Sigmoid colon (tissue), 7 donors: ENCODE measurements at places on chromosomes 1 and 21.

DNA sequence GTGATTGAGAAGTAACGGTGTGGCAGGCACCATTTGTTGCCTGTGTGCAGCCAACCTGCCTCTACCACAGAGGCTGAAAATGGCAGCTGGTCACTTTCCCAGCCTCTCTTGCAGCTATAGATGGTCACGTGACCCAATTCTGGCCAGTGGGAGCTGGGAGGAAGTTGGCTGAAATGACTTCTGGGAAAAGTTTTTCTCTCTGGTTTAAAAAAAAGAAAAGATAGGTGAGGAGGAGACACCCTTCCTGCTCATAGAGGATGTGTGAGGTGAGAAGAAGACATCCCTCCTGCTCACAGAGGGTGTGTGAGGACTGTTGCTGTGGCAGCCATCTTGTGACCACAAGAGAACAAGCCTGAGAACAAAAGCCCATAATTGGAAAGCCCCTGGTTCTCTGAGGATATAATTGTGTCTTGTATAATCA lies 122.8 kb downstream of the SYF2 start:
- DNase-seq = no peak
- H3K27me3 ChIP-seq = peaks cover 5% of the 10 kb centered on the region
- H3K4me3 ChIP-seq = no peak overlapping the region
- H3K27ac ChIP-seq = no peak overlapping the region
- H3K36me3 ChIP-seq = no peaks in the 10 kb centered on the region

DNA sequence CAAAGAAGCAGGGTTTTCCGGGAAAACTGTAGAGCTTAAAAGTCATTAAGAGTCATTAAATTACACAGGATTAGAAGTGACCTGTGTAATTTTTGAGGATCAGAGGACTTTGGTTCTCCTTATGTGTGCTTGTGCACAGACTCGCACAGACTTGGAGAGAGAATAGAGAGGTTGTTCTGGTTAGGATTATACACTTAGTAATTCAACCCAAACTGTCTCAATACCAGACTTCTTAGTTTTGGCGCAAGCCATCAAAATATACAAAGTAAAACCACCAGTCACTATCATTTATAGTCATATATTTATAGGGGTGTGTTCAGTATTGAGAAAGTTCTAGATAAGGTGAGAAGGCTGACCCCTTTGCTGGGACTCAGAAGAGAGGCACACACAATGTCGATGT lies 112.3 kb downstream of the HLX start:
- H3K27me3 ChIP-seq = no peaks in the 10 kb centered on the region
- H3K4me1 ChIP-seq = peaks cover 31% of the 10 kb centered on the region
- H3K4me3 ChIP-seq = no peak overlapping the region
- H3K36me3 ChIP-seq = no peaks in the 10 kb centered on the region

DNA sequence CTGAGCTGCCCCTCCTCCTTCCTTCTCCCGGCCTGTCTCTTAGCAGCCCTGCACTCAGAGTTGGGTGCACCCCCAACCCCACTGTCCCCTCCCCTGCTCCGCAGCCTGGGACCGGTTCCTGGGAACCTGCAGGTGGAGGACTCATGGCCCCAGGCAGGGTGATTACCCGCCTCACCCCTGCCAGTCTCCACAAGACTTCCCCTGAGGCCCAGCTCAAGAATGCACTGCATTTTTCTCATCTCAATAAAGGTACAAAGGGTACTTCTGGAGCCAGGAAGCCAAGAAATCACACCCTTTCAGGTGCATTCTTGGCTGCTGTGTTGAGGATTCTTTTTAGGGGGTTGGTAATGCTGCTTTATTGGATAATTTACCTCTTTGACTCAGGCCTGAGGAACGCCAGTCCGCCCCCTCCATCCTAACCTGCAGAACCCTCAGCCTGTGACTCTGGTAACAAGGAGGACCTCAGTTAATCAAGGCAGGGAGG lies 126.3 kb upstream of the TMPRSS2 start:
- H3K36me3 ChIP-seq = no peaks in the 10 kb centered on the region
- DNase-seq = no peak
- no peaks in the 10 kb centered on the region for H3K27me3 ChIP-seq
- H3K27ac ChIP-seq = no peak overlapping the region
- H3K4me3 ChIP-seq = no peak overlapping the region

DNA sequence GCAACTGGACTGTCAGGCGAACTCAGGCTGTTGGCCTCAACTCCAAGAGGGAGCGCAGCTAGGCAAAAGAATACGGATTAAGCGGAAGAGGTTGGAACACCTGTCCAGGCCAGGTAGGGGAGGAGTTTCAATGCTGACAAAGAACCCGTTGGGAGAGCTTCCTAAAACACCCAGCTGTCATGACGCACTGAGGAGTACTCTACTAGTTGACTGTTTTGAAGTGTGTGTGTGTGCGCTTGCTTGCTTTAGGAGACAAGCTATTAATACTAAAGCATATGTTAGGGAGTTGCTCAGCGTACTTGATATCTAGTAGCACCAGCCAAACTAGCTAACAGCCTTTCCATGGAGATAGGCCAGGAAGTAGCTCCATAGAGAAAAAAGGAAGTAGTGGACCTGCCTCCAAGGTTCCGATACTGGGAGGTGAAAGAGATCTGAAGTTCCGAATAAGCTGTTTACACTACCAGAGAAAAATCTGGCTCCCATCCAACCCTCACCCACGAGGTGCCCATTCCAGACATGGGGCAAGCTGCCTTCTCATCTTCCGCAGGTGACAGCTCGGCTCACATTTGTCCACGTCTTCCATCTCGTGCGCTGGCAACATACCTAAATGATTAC lies 974 bp upstream of the FNBP1L start:
- H3K36me3 ChIP-seq = no peaks in the 10 kb centered on the region
- peak; percentile 71 for DNase-seq
- peaks cover 15% of the 10 kb centered on the region for H3K4me1 ChIP-seq
- H3K4me3 ChIP-seq = peak overlapping the region; percentile 90
- no peak overlapping the region for H3K27ac ChIP-seq
- H3K27me3 ChIP-seq = no peaks in the 10 kb centered on the region

DNA sequence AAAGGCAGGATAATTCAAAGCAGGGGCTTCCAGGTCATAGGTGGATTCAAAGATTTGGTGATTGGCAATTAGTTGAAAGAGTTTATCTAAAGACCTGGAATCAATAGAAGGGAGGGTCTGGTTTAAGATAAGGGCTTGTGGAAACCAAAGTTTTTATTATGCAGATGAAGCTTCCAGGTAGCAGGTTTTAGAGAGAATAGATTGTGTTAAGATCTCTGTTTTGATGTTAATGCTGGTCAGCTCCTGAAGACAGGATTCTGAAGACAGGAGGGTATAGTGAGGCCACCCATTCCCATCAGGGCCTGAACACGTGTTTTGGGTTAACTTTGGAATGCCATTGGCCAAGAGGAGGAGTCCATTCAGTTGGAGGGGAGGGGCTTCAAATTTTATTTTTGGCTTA lies 6.1 kb upstream of the PTBP2 start:
- peaks cover 7% of the 10 kb centered on the region for H3K4me1 ChIP-seq
- H3K27me3 ChIP-seq = no peaks in the 10 kb centered on the region
- no peak overlapping the region for H3K4me3 ChIP-seq
- no peak overlapping the region for H3K27ac ChIP-seq
- no peaks in the 10 kb centered on the region for H3K36me3 ChIP-seq

GRCh38 chr1:214086945-214087344 lies 99.2 kb downstream of the PROX1 start:
- no peaks in the 10 kb centered on the region for H3K36me3 ChIP-seq
- H3K4me1 ChIP-seq = no peaks in the 10 kb centered on the region
- H3K4me3 ChIP-seq = no peak overlapping the region
- no peaks in the 10 kb centered on the region for H3K27me3 ChIP-seq
- H3K27ac ChIP-seq = no peak overlapping the region

DNA sequence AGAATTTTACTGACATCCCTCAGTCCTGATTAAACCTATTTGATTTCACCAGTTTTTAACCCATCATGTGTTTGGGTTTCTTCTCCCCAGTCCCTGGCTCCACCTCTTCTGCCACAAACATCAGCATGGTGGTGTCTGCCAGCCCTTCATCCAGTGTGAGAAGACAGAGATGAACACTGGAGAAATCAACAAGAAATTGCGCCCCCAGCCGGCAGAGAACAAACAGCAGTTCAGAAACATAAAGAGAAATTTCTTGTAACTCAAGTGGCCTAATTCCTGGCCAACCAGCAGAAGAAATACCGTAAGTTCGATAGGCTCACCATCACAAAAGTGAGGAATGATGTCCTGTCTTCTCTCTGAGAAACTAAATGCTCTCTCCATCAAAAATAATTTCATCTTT lies 18.3 kb downstream of the S100A11 start:
- DNase-seq = no peak
- no peaks in the 10 kb centered on the region for H3K36me3 ChIP-seq
- no peak overlapping the region for H3K27ac ChIP-seq
- H3K27me3 ChIP-seq = peaks cover 4% of the 10 kb centered on the region
- H3K4me3 ChIP-seq = no peak overlapping the region
- no peaks in the 10 kb centered on the region for H3K4me1 ChIP-seq

GRCh38 chr1:4633346-4633745 lies 21.1 kb upstream of the AJAP1 start:
- no peak overlapping the region for H3K27ac ChIP-seq
- H3K27me3 ChIP-seq = no peaks in the 10 kb centered on the region
- peak; percentile 33 for DNase-seq
- H3K36me3 ChIP-seq = no peaks in the 10 kb centered on the region
- no peaks in the 10 kb centered on the region for H3K4me1 ChIP-seq

DNA sequence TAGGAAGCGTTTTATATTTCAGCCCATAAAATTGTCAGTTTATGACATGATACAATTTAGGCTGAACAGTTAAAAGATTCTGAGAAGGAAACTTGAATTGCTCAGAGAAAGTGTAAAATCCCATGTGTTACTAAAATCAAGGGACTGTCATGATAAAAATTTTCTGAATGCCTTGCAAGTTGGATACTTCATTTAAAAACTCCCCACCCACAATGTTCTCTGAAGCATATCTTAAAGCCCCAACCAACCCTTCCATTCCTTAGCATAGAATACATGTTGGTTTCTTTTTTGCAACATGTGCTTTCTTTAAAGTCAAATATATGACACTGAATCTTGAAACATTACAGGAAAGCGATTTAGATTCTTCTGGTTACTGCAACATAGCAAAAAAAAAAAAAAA lies 97.4 kb downstream of the MRPL39 start:
- H3K36me3 ChIP-seq = no peaks in the 10 kb centered on the region
- no peak overlapping the region for H3K27ac ChIP-seq
- no peaks in the 10 kb centered on the region for H3K27me3 ChIP-seq

DNA sequence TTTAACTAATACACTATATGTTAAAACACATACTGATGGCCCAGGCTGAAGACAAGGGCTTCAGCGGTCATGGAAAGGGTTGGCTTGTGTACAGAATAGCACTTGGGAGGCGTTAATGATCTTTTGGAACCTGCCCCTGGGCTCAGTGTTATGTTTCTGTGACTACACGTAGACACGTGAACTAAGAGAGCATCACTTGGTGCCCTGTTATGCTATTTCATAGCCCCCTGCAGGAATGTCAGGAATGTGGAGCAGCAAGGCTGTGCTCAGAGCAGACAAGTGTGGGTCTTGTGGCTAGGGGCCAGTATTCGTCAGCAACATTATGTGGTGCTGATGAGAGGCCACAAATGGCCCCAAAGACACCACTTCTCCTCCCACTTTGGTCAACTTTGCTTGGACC lies 132.4 kb downstream of the MAP3K21 start:
- no peak overlapping the region for H3K4me3 ChIP-seq
- H3K27me3 ChIP-seq = no peaks in the 10 kb centered on the region
- H3K27ac ChIP-seq = no peak overlapping the region
- H3K36me3 ChIP-seq = no peaks in the 10 kb centered on the region

GRCh38 chr1:247332215-247332622 lies 552 bp upstream of the ZNF496 start:
- H3K4me1 ChIP-seq = peaks cover 49% of the 10 kb centered on the region
- H3K27me3 ChIP-seq = no peaks in the 10 kb centered on the region
- H3K27ac ChIP-seq = peak overlapping the region; percentile 97
- peak; percentile 78 for DNase-seq
- peak overlapping the region; percentile 97 for H3K4me3 ChIP-seq
- peaks cover 27% of the 10 kb centered on the region for H3K36me3 ChIP-seq

GRCh38 chr1:178160736-178161475 lies 67.0 kb downstream of the RASAL2 start:
- H3K4me3 ChIP-seq = no peak overlapping the region
- no peak overlapping the region for H3K27ac ChIP-seq
- no peaks in the 10 kb centered on the region for H3K27me3 ChIP-seq
- H3K4me1 ChIP-seq = peaks cover 2% of the 10 kb centered on the region
- no peaks in the 10 kb centered on the region for H3K36me3 ChIP-seq

DNA sequence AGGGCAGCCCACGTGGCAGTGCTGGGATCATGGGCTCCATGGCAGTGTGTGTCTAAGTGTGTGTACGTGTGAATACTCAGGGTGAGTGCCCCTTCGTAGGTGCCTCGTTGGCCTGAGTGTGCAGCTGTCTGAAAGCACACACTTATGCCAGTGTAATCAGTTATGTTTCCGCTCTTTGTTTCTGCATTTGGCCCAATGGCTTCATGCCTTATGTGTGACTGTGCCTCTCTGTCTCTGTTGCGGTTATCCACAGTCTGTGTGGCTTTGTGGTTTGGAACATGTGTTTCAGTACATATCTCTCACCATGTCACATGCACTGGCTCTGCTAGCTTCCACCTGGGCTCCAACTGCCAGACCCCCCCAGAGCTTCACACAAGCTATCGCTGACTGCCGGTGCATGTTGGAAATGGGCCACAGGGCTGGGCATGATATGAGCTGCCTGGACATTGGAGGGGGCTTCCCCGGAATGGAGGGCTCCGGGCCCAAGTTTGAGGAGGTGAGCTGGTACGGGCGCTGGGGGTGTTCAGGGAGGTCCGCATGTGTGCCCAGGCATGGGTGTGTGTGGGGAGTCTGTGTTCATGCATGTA lies 70.3 kb upstream of the TINAGL1 start:
- no peaks in the 10 kb centered on the region for H3K4me1 ChIP-seq
- H3K27me3 ChIP-seq = peaks cover 3% of the 10 kb centered on the region
- H3K36me3 ChIP-seq = no peaks in the 10 kb centered on the region
- H3K4me3 ChIP-seq = no peak overlapping the region
- H3K27ac ChIP-seq = no peak overlapping the region

GRCh38 chr1:57461405-57461804 lies 37.5 kb upstream of the DAB1 start:
- H3K4me3 ChIP-seq = no peak overlapping the region
- H3K27ac ChIP-seq = no peak overlapping the region

DNA sequence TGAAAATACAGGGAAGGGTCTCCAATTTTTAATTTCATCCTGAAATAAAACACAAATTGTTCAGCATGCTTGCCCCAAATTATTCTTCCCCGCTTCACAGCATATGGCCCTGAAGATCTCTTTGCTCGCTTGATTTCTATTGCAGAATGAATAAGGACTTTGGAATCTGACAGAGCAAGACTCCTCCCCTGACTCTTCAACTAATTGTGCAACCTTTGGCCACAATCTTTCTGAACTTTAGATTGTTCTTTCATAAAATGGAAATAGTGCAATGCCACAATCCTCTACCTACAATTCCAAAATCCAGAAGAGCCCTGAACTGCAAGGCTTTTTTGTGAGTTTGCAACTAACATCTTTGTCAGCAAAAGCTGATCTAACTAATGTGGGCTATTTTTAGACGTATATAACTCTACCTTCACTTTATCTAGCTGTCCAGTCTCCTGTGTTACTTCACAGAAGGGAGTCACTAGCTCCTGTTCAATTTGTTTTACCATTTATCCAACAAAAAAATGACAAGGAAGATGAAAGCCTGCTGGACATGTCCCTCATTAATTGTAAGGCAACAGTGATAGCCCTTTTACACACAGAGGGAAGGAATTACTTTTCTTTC lies 13.4 kb downstream of the RNASEL start:
- H3K4me3 ChIP-seq = no peak overlapping the region
- H3K36me3 ChIP-seq = peaks cover under 1% of the 10 kb centered on the region
- H3K27ac ChIP-seq = no peak overlapping the region
- no peaks in the 10 kb centered on the region for H3K27me3 ChIP-seq

- no peak overlapping the region for H3K27ac ChIP-seq
- H3K4me1 ChIP-seq = no peaks in the 10 kb centered on the region
- DNase-seq = no peak
- no peaks in the 10 kb centered on the region for H3K36me3 ChIP-seq
- H3K4me3 ChIP-seq = no peak overlapping the region
Observed at GRCh38 chr1:247218121-247218651, 37.7 kb upstream of the VN1R5 start.
